ENCODE measurements at places on chromosomes 7 and 10. TPM values are rescaled to one million over a fixed set of nuclear protein-coding genes. Genes with fewer than 3 reads are reported as not detected.

DNA sequence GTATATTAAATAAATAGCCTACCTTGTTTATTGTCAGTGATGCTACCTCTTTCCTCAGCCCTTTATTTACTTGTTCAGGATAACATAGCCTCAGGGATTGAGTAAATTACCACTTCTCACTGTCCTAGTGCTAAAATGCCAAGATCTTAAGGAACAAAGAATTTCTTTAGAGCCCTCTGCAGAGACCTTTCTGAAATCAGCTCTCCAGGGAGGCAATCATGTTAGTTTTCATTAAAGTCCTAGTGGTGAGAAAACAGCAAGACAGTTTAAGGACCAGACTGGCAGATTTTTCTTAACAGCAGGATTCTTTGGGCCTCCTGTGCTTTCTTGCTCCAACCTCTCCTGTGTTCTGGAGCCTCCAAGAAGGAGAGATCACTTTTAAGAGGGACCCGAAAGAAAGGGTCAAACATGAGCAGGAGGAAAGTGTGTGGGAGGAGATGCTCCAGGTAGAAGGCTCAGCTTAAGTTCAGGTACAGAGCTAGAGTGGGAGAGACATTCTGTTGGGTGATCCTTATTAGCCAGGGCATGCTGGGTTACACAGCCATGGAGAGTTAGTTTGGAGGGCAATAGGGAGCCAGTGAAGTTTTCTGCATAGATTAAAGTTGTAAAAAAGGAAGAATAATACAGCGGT lies 1.2 kb upstream of the PLCE1 start:
- no peak for ATAC-seq

DNA sequence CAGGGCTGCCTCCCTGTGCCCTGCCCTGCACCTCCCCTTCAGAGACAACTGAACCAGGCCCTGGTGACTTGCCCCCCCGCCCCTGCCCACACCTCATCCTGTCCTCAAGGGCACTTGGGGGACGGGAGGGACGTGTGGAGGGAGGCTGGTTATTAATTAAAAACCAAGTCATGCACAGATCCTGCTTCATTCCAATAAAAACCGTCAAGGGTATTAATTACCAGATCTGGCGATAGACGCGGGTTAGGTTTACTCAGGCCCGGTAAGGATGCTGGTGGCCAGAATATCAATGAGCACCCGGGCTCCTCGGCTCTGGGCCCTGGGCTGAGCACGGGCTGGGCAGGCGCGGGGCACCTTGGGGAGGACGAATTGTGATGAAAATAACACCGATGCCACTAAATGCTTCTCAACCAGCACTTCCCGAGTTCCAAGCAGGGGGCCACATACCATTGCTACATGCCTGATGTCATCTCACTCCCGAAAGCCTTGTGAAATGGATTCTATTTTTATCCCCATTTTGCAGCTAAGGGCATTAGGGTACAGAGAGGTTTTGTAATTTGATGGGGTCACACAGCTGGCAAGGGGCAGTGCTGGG lies 24.5 kb upstream of the GTF2IRD1 start:
- no peak for ATAC-seq

DNA sequence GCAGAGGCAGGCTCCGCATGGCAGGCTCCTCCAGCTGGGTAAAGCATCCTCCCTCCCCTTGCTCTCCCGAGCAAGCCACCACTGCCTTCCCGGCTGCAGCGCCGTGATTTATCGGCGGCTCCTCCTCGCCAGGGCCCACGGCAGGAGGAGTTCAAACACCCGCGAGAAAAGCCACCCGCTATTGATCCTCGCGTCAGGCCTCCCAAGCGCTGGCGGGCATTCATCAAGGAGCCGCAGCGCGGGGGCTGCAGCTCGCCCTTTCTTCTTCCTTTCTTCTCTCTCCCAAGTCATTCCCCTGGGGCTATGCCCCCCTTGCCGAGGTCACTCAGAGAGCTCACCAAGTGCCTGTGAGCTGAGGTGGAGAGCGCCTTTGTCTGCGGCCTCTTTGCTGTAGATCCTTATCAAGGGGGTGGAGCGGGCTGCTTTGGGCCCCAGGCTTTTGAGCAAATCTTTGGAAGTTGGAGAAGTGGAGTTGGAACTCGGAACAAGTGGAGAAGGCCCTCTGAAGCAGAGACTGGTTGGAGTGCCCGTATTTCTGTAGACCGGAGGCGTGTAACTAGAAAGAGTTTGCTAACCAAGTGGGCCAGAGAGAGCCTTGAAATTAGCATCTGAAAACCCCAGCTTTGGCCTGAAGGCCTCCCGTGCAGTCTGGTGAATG lies 107.2 kb upstream of the PPIF start:
- no peak for ATAC-seq

- peak; percentile 86 for ATAC-seq
Observed at GRCh38 chr10:124539935-124540641, 78.5 kb downstream of the LHPP start.

DNA sequence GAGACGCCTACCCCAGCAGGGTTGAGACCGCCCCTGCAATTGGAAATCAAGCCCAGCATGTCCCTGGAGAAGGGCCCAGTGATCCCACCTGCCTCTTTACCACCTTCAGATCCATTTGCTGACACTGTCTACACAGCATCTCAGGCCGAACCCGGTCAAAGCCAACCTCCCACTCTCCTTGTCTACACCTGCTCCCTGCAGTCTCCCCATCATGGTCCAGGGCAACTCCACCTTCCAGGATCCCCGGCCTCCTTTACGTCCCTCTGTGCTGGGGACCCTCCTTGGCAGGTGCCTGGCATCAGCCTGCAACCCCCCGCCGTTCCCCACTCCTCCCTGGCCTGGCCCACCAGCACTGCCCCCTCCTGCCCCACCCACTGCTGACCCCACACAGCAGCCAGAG lies 227.2 kb downstream of the PAXIP1 start:
- ATAC-seq = no peak

GRCh38 chr7:134732728-134733127 lies 46.7 kb upstream of the CALD1 start:
- no peak for ATAC-seq

- no peak for ATAC-seq
Observed at GRCh38 chr7:37832194-37832593, 16.2 kb upstream of the NME8 start.

DNA sequence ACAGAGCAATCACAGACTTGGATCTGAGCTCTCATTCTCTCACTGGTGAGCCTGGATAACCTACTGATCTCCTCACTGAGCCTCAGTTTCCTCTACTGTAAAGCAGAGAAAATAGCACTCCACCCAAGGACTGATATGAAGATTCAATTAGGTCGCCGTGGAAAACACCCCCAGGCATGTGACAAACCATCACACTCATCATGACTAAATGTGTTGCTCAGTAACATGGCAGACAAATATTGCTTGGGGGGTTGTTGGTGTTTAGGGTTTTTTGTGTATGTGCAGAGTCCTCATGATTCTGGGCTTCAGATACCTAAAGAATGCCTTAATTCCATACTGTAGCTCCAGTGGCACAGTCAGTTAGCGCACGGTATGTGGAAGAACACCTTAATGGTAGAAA lies 122.1 kb upstream of the TCF7L2 start:
- ATAC-seq = no peak

DNA sequence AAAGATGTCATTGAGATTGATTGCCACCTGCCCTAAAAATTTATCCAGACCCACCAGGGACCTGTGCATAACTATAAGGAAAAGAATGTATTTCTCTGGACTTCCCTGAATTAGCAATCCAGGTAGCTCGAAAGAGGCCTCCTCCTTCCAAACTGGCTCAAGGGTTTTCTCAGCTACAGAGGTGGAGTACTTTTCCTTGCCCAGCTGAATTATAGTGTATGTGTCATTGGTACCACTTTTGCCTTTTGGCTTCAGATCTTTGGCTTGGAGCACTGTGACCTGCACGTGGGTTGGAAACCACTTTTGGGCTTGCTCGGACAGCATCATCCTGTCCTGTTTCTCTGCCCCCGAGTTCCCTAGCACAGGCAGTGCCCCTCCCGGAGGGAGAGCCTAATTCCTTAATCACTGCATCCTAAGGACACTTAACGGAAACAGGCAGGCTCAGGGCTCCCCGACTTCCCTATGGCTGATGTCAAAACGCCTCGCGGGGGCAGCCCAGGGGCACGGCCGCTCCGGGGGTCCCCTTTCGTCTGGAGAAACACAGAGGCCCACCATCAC lies 825 bp downstream of the RAB11FIP2 start:
- no peak for ATAC-seq

- no peak for ATAC-seq
Observed at GRCh38 chr7:139119486-139119849, 9.9 kb upstream of the ZC3HAV1 start.

DNA sequence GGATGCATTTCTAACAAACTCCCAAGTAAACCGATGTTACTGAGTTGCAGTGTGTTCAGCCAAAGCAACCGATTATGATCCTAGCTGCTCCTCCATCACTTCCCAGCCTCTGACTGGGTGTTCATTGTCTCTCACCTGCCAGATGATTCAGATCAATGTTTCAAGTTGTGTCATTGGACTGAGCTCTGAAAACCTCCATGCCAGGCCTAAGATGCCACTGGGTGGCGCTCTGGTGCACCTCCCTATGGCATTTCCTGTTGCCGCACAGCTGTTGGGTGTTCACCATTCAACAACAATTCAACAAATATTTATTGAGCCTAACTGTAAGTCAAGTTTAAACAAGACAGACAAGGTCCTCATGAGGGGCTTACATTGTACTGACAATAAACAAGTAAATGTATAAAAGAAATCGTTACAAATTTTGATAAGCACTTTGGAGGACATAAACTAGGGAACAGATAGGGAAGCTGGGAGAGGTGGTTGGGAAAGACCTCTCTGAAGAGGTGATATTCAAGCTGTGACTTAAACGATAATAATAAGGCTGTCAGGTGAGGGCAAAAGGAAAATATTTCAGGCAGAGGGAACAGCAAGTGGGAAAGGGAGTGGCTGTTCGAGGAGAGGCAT lies 22.8 kb downstream of the RGR start:
- ATAC-seq = peak; percentile 65

DNA sequence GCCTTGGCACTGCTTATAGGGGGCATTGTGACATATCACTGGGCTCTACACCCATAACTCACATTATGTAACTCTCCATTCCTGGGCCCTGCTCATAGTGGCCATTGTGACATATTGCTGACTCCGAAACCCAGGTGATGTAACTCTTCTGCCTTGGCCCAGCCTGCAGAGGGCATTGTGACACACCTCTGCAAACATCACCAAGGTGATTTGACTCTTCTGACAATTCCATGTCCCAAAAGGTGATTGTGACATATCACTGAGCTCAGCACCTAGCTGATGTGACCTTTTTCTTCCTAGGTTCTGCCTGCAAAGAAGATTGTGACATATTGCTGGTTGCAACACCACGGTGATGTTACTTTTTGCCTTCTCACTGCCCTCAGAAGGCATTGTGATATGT lies 36.5 kb upstream of the ZNF680 start:
- no peak for ATAC-seq

- no peak for ATAC-seq
Observed at GRCh38 chr7:25262586-25262985, 34.3 kb upstream of the NPVF start.

- no peak for ATAC-seq
Observed at GRCh38 chr10:60846173-60846572, 67.9 kb downstream of the CDK1 start.

- ATAC-seq = no peak
Observed at GRCh38 chr7:27547401-27547800, 115.3 kb downstream of the HIBADH start.

DNA sequence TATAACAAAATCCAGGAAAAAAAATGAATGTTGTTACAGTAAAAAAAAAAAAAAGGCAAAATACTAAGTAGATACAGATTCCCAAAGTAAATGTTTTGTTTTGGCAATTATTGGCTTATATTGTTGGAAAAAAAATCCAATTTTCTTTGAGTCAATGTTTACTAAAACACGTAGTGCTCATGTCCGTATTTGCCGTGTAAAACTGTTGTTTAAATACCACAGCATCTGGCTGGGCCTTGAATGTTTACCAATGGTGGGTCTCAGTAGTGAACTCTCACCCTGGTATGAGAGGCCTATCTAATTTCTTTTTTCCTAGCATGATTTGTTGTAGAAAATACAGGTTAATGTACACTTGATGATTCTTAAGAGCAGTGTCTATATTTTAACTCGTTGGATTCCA lies 41.4 kb upstream of the SLC26A5 start:
- ATAC-seq = no peak

DNA sequence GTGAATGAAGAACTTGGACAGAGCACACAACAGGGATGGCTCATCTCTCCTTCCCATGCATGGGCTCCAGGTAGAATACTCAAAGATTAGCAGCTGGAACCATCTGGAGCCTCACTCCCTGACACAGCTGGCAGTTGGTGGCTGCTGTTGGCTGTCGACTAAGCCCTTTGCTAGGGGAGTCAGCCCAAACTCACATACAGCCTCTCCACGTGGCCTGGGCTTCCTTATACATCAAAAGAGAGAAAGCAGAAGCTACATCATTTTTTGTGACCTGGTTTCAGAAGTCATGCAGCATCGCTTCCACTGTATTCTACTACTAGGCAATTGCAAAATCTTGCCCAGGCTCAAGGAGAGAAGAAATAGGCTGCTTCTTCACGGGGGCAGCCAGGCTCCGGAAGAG lies 24.4 kb downstream of the ASNS start:
- ATAC-seq = no peak

DNA sequence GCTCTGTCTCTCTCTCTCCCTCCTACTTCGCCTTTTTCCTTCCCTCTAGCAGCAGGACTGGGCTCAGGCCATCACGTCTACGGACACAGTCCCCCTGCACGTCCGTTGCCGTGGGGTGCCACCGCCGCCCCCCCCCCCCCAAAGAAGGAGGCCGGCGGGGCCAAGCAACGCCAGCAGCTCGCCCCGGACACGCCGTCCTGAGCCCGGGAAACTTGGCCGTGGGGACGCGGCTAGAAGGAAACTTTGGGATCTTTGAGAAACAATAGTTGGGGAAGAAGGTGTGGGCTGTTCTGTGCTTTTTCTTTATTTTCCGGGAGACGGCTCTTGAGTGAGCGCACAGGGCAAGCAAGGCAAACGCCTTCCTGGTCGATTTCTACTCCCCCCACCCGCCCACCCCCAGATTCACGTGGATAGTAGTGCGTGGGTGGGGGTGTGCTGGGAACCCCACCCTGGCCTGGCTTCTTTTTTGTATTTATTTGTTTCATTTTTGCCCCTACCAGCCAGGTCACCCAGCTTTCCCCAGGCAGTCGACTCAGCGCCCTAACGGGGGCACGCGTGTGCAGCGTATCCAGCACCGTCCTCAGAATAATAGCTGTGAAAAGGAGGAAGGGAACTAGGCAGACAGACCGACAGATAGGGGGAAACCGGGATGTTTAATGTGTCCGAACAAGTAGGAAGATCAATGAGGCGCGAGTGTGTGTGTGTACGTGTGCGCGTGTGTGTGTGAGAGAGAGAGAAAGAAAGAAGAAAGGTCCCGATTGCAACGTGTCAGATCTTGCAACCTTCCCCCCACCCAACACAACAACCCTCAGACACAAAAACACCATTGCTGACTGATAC lies 1.4 kb downstream of the MXI1 start:
- ATAC-seq = no peak

Gene ITGB8
- 18.3 TPM for total RNA-seq

Gene NPY4R
- 0.19 TPM for total RNA-seq

Gene STEAP1B
- 1.4 TPM for total RNA-seq

Gene ANLN
- total RNA-seq = 3.8 TPM

Gene ZNF777
- 10.9 TPM for total RNA-seq

Gene DOCK1
- total RNA-seq = 44.5 TPM

Gene GLUD1
- 128 TPM for total RNA-seq

Gene SERPINE1
- total RNA-seq = 0.58 TPM

Gene KCNIP2
- total RNA-seq = 3.6 TPM

Gene UCN3
- total RNA-seq = 0.26 TPM

Gene IGFBP3
- 0.92 TPM for total RNA-seq

Gene GPR146
- 1.4 TPM for total RNA-seq

Measured in motor neuron (in vitro differentiated cells).